Activated CD4-positive, CD25-positive, alpha-beta regulatory T cell (primary cell): ENCODE measurements at places on chromosomes 4 and X.

DNA sequence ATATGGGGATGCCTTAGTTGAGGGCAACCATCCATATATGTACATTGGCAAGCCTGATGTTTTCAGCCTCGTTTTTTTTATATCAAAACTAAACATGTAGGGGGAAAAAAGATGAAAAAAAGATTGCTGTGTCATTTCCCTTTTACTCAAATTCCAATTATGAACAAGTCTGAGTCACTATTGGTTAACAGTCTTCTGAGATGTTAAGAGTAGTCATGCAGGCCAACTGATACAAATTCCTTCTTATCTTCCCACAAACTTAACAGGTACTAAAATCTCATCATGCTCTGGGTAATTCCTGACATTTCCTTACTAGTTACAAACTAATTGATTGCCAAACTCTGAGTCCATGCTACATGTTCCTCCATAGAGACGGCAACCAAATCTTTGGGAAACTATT lies 222.1 kb downstream of the FRMPD4 start:
- DNase-seq, result no peak

DNA sequence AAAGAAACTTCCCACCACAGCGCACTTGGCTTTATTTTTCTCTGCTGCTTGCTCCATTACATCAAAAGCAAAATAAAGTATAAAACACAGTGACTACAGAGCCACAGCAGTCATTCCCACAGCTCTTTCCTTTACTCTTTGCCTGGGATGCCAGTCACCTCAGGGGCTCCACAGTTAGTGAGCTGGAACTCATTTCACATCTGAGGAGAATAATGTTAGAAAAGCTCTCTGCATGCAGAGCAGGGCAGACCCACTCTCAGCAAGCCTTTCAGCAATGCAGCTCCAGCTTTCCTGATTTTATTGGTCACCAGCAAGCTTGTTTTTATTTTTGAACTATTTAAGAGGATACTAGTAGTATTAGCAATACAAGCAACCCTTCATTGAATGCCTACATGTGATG lies 13.8 kb downstream of the GRXCR1 start:
- no peak for DNase-seq

- no peak for DNase-seq
These were observed 12.2 kb upstream of the PGRMC2 start for GRCh38 chr4:128299848-128300247.

GRCh38 chr4:153514001-153514526 lies 47.9 kb downstream of the TMEM131L start:
- no peak for DNase-seq

DNA sequence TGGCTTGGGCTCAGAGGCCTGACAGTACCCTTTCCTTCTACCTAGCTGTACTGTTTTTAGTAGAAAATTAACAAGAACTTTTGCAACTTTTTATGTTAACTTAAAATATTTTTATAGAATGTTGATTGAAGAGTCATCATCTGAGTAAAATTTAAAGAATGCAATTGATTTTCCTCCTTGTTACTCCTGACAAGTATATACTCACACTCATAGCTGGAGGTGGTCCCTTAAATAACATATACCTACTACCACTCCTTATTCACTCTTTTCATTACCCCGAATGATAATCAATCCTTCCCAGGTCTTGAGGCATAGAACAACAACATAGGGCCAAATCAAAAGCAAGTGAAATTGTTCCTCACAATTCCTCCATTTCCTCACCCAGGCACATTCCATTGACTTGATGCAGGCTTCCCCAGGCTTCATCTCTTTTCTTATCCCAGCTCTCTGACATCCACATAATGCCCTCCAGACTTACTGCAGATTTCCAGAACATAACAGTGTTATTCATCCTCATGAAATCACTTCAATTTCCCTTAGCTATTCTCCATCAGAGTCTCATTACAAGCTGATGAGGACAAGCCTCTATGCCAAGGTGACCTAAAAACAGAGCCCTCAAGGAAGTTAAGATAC lies 73.2 kb upstream of the ANXA10 start:
- DNase-seq, result no peak
